ENCODE measurements at places on chromosomes 3 and 15. TPM values are rescaled to one million over a fixed set of nuclear protein-coding genes. Genes with fewer than 3 reads are reported as not detected.

The CIB1 gene
- 120 TPM for total RNA-seq

The ZIC1 gene
- not detected for total RNA-seq

The THPO gene
- not detected for total RNA-seq

The GPR171 gene
- total RNA-seq, result 222 TPM

The HTD2 gene
- 8.5 TPM for total RNA-seq

The UNC13C gene
- total RNA-seq, result not detected

The ZPLD1 gene
- not detected for total RNA-seq

The MDFIC2 gene
- total RNA-seq, result not detected

The RASSF1 gene
- total RNA-seq, result 160 TPM

The ALPK3 gene
- total RNA-seq, result 0.20 TPM

The DUOX2 gene
- total RNA-seq, result 0.23 TPM

The LSAMP gene
- not detected for total RNA-seq

The NEK11 gene
- total RNA-seq, result 2.8 TPM

Data from activated CD4-positive, alpha-beta memory T cell treated with anti-CD3 and anti-CD28 coated beads, Interleukin-2, amount 10 ng/mL, durations not matched to agents 7 days and 5 days (primary cell).